ENCODE measurements at places on chromosomes 12 and 14.

- no peak for DNase-seq
Measured at GRCh38 chr12:47023953-47024352, 55.5 kb upstream of the PCED1B start.

DNA sequence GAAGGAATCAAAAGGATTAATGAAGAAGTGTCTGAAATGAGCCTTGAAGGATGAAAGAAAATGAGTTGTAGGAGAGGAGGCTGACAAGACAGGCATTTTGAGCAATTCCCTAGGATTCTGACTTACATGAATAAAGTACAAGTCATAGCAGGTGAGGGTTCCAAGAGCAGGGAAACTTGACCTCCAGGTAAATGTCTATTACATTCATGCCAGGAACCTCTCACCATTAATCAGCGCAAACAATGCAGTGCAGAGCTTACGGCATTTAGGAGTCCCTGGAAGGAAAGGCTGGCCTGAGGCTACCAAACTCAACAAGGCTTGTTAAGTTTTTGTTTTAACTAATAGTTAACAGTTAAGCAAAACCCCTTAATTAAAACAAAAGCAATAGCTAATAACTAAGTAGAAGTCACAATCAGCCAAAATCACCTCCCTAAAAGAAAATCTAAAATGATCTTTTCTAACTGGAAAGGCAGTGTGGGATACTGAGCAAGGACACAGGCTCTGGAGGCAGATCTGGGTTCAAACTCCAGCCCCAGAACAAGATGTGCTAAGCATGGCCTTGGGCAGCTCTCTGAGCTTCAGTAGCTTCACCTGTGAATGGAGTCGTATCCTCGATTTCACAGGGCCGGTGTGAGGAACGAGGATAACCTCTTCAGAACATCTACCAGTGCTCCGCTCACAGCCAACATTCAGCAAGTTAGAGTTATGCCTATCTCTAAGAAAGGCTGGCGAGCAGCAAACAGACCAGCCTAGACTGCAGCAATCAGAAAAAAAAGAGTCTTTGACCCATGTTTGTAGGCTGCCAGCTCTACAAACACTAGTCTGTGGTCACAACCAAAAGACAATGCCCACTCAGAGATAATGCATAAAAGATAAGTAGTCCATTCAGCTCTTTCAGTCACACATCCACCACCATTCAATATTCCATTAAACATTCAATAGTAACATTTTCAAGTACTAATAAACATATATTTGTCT is 16.9 kb downstream of the PPTC7 start:
- no peak for DNase-seq

- DNase-seq: no peak
Measured at GRCh38 chr14:97777622-97778355, 980.6 kb downstream of the VRK1 start.

DNA sequence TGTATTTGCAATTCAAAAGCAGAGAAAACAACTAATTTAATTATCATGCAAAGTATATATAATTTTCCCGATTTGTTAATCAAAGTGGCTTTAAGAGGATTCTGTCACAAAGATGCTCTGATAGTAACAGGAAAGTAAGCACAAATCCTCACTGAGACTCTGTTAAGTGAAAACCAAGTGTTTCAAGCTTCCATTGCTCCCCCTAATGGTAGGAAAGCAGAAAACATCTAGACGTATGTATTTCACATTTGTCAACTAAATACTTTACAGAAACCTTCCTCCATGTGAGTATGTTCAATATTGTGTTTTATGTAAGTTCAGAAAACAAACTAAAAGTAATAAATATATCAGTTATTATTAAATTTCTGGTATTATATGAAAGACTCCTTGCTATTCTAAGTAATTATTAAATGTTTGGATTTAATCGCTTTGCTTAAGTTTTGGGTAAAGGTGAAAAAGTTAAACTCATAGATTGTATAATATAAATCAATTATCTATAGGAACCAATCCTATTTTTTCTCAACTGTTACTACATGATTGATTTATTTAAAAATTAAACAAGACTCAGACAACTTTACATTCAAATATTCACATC is 1.5 kb upstream of the NTS start:
- no peak for DNase-seq

DNA sequence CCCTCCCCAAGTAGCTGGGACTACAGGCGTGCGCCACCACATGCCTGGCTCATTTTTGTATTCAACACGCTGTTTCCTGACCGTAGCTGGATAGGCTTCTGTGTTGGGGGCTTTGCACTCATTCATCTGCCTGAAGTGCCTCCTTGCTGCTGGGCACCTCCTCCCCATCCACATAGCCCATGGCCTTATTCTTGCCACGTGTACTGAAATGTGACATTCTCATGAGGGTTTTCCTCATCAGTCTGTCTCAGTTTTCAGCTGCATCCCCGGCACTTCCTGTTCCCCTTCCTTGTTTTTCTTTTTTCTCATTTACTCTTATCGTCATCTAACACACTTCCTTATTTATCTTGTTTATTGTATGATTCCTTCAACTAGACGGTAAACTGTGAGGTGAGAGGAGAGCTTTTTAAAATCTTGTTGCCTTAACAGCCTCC is 36.6 kb downstream of the RCOR1 start:
- no peak for DNase-seq

DNA sequence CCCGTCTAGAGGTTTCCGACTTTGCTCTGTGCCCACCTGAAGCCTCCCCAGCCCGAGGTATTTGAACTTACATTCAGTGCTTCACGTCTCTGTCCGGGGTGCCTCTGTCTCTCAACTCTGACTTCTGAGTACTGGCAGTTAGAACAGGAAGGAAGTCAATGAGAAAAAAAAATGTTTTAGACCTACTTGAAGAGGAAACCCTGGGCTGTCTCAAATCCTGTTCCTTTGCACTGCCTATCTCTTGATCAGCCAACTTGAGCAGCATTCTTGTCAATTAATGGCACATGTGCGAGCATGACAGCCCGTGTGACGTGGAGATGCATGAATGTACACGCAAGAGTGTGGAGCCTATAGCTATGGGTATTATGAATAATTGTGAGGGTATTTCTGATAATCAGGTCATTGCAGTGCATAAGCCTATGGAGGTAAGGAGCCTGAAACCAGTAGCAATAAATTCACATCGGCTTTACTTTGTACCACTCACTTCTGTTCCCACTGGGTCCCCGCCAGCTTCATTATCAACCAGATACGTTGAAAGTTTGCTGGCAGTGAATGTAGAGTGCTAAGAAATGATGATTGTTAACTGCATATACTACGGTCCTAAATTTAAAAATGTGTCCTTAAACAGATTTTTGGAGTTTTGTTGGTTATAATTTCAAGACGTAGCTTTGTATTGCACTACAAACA is at the start of gene ARHGDIB:
TSS of gene ARHGDIB (minus strand) at position 136 of the 687 bp plus-strand sequence. CDS start 10,889 bp downstream, outside the sequence.
- peak; percentile 56 for DNase-seq

DNA sequence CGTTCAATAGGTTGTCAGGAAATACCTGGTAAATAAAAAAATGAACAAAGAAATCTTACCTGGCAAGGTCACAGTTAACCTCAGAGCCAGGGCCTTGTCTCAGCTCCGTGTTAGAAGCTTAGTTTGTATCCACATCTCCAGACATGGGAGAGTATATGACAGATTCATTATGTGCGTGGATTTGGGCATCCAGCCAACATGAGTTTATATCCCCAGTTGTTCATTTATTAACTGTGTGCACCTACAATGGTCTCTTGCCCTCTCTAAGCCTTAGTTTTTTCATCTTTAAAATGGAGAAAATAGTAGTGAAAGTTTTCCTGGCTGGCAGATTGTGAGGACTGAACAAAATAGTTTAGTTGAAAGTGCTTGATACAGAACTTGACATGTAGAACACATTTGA is 437.8 kb downstream of the NPAS3 start:
- no peak for DNase-seq

DNA sequence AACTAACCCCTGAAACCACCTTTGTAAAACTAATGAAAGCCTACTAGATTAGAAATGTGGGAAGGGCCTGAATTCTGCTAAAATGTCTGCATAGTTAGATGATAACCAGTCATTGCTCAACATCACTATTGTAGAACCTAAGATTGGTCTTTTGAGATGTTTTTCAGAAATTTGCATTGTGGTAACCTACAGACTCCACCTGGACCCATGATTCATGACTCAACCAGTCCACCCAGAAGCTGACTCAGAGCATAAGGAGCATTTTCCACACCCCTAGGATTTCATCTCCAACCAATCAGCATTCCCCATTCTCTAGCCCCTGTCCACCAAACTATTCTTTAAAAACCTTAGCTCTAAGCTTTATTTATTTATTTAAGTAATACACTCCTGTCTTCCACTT is 30.4 kb upstream of the CHGA start:
- DNase-seq: no peak

DNA sequence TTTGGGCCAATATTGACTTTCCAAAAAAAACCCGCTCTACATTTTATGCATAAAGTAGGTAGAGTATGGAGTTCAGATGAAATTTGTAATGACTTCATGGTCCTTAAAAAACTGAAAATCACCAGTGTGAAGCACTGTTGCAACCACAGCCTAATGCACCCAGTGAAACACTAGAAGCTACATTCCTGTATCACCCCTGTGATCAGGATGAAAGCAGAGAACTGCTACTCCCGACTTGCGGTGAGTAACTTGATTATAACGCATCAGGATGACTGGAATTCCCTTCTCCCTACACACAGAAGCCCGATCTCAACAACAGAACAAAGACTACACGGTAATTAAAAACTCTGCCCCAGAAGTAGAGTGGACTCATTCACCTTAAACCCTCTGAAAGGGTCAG is 33.8 kb downstream of the SPTB start:
- DNase-seq: no peak

- no peak for DNase-seq
Measured at GRCh38 chr12:120820884-120821510, 83.2 kb downstream of the SPPL3 start.

- no peak for DNase-seq
Measured at GRCh38 chr14:30648471-30648870, 26.4 kb downstream of the SCFD1 start.

DNA sequence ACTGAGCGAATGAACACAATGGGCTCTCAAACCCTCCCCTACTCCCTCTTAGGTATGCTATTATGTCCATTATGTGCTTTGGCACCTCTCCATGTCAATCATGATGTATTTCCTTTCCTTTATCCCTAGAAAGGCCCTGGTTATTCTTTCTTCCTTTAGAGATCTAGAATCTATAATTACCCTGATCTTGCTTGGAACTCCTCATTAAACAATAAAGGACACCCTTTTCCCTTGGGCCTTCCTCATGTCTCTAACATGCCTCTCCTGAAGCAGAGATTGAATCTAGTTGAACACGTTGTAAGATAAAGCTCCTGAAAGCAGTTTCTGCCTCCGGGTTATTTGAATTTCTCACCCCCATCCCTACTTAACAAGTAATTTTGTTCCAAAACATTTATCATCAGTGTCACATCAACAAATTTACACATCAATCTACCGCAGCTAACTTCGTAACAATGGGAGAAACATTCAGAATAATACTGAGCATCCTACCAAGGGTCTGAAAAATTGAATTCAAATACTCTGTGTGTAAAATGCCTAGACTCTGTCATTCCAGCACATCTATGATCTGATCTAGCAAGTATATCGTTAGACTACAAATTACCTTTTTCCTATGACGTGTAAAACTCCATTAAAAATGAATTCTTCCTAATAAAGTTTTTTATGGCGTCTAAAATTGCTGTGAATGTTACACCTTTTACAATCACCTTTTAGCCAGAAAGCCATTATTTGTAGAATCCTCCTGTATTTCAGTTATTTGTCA is 5.4 kb downstream of the USP44 start:
- DNase-seq: no peak

DNA sequence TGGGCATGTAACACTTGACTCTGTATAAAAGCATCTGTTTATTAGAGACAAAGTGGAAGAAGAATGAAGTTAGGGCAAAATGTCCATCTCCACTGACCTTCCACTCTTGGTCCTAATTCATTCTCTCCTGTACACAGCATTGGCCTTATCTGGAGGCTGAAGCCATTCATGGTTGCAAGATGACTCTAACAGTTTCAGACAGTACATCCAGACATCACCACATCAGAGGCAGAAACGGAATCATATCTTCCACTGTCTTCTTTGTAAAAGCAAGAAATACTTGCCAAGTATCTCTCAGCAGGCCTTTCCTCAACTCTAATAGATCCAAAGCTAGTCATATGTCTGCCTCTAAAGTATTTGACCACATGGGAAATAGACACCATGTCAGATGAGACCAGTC is 41.1 kb downstream of the PTHLH start:
- no peak for DNase-seq

GRCh38 chr12:45034861-45035265 is 16.0 kb downstream of the DBX2 start:
- DNase-seq: no peak

- no peak for DNase-seq
Measured at GRCh38 chr14:37186865-37187264, 10.9 kb upstream of the MIPOL1 start.

- no peak for DNase-seq
Measured at GRCh38 chr12:480831-481816, 21.4 kb downstream of the B4GALNT3 start.

- no peak for DNase-seq
Measured at GRCh38 chr14:68797121-68797670, 4.3 kb upstream of the ZFP36L1 start.

GRCh38 chr14:103855734-103856095 is 8.3 kb upstream of the PPP1R13B start:
- DNase-seq: no peak

DNA sequence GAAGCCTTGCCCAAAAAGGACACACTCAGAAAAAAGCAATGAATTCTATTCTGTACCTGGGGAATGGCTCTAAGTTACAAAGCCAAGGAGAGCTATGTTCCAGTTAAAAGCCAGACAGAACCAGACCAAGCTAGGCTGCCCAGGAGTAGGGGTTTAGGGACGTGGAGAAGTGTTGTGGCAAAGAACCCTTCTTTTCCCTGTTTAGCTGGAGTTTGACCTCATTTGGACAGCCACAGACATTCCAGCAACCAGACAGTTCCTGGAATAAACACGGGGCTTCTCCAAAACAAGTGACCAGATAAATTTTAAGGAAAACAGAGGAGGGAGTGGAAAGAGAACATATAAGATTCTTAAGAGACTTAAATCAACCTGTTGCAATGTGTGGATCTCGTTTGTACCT is 62.3 kb downstream of the GCH1 start:
- no peak for DNase-seq

DNA sequence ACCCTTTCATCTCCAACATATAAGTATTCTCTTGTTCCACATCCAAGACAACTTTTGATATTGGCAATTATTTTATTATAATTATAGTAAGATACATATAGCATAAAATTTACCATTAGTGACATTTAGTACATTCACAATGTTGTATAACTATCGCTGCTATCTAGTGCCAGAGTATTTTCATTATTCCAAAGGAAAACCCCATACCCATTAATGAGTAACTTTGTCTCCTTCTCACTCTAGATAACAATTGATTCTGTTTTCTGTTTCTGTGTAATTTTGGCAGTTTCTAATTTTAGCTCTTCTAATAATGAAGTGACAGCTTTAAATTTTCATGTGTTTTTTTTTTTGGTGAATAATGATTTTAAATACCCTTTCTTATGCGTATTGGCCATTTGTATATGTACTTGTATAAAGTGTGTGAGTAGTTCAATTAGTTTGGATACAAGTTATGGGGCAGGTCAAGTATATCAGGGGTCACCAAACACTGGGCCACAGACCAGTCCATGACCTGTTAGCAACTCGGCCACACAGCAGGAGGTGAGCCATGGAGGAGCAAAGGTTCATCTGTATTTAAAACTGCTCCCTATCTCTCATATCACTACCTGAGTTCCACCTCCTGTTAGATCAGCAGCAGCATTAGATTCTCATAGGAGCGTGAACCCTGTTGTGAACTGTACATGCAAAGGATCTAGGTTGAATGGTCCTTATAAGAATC is 97.2 kb upstream of the SYT1 start:
- no peak for DNase-seq

Data from stimulated activated CD8-positive, alpha-beta memory T cell treated with anti-CD3 and anti-CD28 coated beads, Interleukin-15, amount 100 ng/mL, for 1 hour (primary cell).